ENCODE measurements at places on chromosomes 5 and 9.

DNA sequence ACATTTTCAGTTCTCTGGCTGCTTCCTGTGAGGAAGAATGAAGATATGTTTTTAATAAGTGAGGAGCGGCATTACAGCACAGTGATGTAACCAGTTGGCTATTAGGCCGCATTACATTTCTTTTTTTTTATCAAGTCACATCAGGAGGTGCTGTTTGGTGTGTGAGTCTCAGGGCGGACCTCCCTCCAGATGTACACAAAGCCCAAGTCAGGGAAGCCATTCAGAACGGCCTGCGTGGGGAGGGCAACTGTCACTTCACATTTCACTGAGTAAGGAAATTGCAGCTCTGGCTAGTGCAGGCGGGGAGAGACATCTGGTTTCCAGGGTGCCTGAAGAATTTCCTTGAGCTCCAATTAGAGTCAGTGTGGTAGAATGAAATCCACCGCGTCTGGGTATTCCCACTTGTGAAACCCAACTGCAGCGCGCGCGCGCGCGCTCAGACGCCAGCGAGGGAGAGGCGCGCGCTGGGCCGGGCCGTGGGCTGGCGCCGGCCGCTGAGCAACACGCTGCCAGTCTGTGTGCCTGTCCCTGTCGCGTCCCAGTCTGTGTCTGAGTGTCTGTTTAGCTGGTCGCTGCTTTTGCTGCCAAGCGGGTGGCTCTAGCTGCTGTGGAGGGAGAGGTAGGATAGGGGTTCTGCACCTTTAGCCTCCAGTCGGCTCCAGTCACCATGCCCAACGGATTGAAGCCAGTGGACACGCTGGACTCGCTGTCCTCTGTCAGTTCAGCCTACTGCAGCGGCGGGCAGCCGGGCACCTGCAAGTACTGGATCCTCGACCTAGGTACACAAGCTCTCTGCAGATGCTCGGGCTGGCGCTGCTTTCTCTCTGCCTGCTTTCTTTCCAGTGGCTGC, 140.8 kb upstream of the OTULINL start:
- peak; percentile 86 for DNase-seq

GRCh38 chr9:88523056-88523455, 11.9 kb upstream of the NXNL2 start:
- no peak for DNase-seq

DNA sequence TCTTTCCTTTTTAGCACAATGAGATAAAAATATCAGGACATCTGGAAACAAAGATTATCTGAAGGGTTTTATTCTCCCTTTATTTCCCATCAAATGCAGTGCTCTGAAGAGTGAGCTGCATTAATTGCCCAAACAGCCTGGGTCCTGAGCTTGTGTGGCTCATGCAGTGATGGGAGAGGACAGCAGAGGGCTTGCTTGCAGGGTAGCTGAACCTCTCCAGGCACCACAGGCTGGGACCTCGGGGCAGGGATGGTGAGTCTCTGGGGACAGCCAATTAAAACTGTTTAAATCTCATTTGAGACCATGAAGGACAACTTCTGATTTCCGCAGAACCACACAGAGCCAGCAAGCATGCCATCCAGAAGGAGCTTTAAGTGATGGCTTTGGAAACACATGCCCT, 71.2 kb downstream of the PLAC8L1 start:
- no peak for DNase-seq

DNA sequence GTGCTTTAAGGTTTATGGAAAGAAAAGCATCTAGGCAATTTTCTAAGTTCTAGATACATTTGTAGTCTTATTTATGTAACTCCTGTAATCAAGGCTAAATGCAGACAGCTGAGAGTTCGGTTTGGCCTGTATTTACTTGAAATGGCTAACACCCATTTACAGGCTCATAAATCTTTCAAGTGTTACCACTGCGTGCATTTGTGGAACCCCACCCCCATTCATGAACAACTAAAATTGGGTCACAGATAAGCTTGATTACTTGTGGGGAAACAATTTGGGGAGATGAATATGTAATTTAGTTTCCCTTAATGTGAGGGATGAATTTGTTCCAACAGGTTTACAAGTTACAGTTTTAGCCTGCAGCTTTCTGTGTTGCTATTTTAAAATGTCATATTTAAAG, 360.6 kb downstream of the ARRDC3 start:
- no peak for DNase-seq

GRCh38 chr5:133303298-133303697, 251.5 kb downstream of the HSPA4 start:
- no peak for DNase-seq

DNA sequence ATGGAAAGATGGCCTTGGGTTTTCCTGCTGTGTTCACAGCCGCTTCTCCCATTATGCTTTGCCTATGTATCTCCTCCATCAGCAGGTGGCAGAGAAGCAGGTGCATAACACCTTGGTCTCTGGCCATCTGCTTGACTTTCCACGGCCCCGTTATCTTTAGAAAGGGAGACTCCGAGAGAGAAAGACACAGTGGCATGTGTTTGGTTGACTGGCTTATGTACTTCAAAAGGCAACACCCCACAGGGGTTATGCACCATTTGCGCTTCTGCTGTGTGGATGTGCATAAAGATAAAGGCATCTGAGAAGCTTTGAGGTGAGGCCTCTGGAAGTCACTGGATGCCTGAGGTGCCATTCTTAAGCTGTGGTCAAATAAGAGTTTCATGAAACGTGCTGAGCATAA, 138.4 kb downstream of the EGFLAM start:
- no peak for DNase-seq

DNA sequence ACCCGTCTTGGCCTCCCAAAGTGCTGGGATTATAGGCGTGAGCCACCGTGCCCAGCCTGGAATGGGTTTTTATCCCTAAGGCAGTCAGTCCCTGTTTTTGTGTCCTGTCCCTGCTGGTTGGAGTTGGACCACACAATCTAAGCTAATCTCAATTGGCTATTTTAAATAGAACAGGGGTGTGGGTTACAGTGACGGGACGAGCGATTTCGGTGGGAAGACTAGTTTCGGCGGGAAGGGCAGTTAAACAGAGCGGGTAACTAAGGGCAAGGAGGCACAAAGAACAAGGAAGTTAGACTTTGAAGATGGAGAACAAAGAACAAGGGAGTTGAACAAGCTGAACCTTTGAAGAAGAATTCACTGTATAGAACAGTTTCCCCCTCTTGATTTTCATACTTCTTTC, 1.4 kb downstream of the GTF3C5 start:
- DNase-seq = no peak

GRCh38 chr5:15585128-15585527, 85.1 kb downstream of the FBXL7 start:
- no peak for DNase-seq

GRCh38 chr5:132044207-132044606, 16.2 kb upstream of the IL3 start:
- DNase-seq = no peak

- DNase-seq = no peak
Measured at GRCh38 chr5:74289691-74290090, 350.8 kb downstream of the ENC1 start.

- no peak for DNase-seq
Measured at GRCh38 chr9:101265261-101265660, 119.5 kb downstream of the BAAT start.

GRCh38 chr5:32645246-32645645, 59.9 kb downstream of the SUB1 start:
- DNase-seq = no peak

- no peak for DNase-seq
Measured at GRCh38 chr5:131384616-131385214, 120.9 kb downstream of the CDC42SE2 start.

- no peak for DNase-seq
Measured at GRCh38 chr5:60843386-60843935, 608 bp downstream of the ELOVL7 start.

DNA sequence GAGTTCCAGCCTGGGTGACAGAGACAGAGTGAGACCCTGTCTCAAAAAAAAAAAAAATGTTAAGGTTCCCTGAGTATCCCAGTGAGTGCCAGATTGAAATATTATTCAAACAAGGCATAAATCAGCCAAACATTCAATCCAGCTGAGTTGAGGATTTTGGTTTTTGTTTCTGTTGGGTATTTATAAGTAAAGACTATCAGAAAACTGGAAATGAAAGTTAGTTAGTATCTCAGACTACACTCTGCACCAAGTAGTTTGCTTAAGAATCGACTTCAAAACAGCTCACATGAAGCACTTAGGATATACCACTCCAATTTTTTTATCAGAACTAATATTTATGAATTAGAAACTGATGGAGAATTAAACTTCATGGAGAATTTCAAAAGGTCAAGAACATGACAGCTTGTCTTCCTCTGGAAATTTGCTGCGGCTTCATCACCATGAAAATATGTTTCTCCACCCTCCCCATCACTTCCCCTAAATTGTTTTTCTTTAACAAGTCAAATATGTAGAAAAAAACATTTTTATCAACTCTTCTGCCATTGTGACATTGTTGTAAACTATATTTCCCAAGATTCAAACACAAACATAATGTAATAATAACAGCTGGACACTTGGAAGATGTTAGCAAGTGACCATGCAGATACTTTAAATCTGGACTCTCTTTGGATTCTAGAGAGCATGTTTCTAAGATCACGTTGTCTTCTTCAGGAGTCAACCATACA, 110.0 kb upstream of the PTGER4 start:
- no peak for DNase-seq

- no peak for DNase-seq
Measured at GRCh38 chr9:11686733-11687132, 1006.5 kb upstream of the TYRP1 start.

DNA sequence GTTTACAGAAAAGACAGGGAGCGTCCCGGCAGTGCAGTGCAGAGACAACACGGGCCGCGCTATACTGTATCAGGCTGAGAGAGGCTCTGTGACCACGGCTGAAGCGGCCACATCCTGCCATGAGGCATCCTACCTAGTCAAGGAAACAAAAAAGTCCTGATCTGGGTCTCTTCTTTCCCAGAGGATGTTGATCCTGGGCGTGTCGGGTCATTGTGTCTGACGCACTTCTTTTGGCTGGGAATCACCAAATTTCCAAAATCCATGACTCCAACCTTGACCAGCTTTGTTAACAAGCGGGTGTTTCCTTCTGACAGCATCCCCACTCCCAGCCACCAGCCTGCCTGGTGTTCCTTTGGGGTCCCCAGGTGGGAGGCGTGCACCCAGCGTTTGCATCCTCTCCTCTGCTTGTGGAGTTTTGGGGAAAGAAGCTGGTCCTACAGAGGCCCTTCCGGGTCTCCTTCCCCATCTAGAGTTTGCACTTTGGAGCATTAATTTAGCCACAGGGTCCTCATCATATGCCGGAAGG, 91.4 kb upstream of the RAI14 start:
- no peak for DNase-seq

DNA sequence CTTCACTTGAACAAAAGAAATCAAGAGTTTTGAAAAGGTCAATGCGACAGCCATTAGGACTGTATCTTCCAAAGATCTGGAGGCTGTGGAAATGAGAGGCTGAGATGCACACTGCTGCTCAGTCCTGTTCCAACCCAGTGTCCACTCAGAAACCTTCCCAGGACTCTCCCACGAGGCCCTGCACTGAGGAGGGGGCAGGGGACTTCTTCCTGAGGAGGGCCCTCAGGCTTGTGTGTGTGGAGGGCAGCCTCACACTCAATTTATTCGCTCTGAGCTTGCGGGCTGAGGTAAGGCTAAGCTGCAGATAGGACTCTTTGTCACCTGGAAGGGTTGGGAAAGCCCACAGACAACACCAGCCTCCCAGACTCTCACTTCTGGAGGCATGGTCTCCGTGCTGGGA, 69.6 kb upstream of the ROR2 start:
- no peak for DNase-seq

DNA sequence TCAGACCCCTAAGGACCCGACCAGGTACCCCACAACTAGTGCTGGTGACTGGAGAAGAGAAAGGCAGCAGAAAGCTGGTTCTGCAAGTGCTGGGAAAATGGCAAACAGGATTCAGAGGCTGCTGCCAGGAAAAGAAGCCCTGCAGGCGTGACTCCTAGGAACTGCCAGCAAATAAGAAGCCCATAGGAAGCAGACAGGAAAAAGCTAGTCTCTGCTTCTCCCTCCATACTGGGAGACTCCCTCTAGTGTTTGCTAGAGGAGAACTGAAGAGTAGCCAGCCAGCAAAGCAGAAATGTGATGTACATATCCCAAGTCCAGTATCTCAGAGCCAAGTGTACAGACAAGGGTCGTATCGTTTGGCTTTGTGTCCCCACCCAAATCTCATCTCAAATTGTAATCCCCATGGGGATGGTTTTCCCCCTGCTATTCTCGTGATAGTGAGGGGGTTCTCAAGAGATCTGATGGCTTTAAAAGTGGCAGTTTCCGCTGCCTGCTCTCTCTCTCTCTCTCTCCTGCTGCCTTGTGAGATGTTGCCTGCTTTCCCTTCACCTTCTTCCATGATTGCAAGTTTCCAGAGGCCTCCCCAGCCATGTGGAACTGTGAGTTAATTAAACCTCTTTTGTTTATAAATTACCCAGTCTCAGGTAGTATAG, 38.1 kb upstream of the TUSC1 start:
- DNase-seq = peak; percentile 23

DNA sequence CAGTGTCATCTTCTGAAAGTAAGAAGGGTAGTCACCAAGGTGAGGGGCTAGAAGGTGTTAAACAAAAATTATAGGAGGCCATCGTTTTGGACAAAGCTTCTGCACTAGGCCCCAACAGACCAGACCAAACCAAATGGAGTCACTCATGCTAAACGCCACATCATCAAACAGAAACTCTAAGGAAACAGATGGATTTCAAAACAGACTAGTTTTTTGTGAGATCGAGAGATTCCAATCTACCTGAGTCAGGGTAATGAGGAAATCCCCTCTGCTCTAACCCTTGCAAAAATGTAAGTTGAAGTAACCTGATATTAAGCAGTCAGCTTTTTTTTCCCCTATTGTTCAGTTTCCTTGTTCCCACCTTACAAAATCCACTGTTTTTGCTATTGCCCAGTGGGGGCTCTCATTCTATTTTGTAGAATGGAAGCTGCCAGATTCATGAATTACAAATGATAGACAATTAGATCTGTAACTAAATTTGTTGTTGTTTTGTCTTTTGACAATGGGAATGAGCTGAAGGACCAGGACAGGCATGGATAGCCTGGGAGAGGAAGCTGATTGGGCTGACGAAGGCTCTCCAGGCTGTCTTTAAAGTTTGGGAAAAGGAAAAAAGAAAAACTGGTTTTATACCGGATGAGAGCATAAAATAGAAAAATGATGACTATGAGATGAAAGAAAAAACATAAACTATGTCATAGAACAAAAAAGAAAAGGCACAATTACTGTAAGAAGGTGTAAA, 94.7 kb upstream of the ADAMTSL1 start:
- no peak for DNase-seq

GRCh38 chr9:98215821-98216220, 23.4 kb upstream of the CORO2A start:
- DNase-seq = no peak

GRCh38 chr5:11240293-11241190, 479.5 kb upstream of the DAP start:
- DNase-seq = no peak
